Forelimb muscle (tissue), 1 donor: ENCODE measurements at places on chromosomes 6 and 20.

DNA sequence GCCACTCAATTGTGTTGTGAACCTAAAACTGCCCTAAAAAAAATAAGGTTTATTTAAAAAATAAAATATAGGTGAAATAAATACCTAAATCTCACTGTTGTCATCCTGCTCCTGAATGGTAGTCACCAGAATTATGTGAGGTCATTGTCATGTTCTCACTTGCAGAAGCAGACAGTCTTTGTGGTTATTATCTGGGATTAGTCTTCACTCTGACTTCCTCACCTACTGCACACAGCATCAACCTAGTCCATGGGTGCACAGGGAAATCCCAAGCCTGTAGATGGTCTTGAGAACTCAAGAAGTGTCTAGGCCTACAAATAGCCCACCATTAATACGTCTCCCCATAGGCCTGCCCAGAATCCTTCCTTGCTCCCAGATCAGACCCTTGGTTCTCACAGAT lies 97.0 kb downstream of the FOXF2 start:
- DNase-seq: no peak

DNA sequence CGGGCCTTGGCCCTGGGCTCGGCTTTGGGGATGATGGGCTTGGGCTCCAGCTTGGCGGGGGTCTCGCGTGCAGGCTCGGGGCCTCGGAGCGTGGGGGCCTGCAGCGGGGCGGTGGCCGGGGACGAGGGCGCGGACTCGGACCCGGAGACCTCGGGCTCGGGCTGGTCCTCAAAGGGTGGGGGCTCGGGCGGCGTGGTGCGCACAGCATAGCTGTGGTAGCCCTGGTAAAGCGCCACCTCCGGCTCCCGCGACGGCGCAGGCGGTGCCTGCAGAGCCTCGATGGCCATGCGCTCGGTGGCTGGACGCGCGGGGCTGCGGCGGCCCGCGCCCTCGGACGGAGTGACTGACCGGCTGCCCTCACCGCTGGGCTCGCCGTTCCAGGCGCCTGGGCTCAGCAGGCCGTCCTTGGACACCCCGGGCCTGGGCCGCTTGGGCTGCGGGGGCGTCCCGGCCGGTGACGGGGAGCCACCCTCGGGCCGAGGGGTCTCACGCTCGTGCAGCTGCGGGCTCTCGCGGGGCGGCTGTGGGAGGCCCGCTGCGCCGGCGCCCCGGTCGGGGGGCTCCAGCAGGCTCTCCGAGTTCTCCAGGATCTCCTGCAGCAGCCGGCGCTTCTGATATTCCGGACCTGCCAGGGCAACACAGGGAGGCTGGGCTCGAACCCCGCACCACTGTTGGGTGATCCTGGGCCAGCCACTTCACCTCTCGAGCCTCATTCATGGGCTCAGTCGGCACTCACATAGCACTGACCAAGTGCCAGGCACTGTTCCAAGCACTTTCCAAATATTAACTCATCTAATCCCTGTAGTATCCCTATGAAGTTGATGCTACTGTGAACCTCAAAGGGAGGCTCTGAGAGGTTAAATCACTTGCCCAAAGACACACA lies 71.0 kb downstream of the JPH2 start:
- DNase-seq: no peak

- no peak for DNase-seq
Observed at GRCh38 chr20:24211972-24212371, 223.4 kb upstream of the GGTLC1 start.

DNA sequence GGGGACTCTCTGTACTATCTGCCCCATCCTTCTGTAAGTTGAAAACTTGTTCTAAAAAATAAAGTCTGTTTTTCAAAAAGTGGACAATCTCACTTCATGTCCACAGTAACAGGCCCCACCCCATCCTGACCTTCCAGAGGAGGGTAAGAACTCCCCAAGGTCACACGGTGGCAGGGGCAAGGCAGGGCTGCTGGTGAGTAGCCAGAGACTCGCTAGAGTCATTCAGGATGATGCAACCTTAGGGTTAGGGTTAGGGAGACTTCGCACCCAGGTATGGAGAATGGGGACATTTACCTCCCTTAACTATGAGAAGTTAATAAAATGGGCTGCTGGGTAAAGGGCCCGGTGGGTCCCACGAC lies 15.4 kb downstream of the PEDS1 start:
- no peak for DNase-seq

DNA sequence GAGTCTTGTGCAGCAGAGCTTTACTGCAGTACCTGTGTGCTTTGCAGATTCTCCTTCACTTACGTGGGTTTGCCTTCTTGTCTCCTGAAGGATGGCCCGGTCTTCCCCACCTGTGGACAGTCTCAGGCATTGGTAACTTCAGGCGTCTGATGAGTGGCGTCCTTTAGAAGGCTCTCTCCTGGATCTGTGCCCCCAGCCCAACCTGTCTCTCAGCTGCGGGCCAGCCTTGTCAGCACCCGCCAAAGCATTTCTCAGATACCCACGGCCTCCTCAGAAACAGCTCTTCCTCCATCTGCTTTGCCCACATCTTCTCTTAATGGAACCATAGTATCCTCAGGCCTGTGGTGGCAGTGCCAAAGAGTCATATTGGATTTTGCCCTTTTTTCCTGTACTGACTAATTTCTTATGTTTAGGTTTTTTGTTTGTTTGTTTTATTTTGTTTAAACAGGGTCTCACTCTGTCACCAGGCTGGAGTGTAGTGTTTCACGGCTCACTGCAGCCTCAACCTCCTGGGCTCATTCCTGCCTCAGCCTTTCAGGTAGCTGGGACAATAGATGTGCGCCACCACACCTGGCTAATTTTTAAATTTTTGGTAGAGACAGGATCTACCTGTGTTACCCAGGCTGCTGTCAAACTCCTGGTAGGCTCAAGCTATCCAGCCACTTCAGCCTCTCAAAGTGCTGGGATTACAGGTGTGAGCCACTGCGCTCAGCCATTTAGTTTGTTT lies 96.6 kb downstream of the ARID1B start:
- DNase-seq: no peak

DNA sequence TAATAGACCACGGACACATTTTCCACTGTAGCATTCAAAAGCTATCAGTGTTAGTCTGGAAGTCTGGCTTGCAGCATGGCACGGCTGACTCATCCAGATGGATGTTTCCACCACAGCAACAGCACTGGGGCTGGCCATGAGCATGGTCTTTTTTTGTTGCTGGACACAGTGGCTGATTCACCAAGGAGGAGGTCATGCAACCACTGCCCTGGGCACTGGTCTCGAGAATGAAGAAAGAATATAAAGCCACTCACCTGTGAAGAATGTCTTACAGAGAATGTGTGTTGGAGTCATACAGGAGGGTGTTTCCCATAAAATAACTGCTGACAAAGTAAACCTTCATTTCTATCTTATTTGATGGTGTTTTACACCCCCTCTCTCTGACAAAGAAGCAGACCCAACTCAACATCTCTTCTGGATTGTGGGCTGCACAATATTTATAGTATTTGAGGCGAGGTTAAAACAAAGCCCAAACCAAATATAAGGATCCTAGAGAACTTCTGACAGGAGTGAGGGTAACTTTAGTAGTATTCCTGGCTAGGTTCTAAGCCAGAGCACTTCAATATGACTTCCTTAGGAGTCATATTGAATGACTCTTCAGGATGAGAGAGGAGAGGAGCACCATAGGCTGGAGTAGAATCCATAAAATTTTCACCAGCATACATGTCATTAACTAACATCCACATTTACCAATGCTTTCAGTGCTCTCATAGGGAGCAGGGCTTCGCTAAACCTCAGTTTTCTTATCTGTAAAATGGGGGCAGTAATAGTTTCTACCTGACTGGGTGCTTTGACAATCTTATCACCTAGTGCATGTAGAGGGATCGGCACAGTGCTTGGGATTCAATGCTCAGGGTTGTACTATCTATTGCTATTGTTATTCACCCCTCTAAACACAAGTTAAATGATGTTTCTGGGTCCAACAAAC lies 121.4 kb downstream of the KIF13A start:
- DNase-seq: no peak

GRCh38 chr20:8438748-8439147 lies 306.7 kb downstream of the PLCB1 start:
- no peak for DNase-seq

- no peak for DNase-seq
Observed at GRCh38 chr6:101534386-101534785, 140.9 kb downstream of the GRIK2 start.

DNA sequence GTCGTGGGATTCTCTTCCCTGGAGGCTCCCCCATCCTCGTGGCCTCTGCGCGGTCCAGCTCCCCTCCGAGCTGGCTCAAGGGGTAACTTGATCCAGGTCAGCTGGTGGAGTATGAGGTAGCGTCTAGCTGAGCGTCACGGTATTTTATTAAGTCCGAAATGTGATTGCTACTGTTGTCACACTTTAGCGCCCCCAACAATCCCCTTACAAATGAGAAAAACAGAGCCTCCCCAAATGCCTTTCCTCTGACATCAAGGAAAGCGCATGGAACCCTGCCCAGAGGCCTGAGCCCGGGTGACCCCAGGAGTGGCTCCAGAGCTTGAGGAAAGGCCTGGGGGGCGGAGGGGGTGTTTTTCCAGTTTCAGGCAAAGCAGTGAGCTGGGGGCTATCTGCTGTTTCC lies 192.4 kb downstream of the ZMYND8 start:
- DNase-seq: no peak
